Activated T-cell treated with anti-CD3 and anti-CD28 coated beads for 24 hours (primary cell): ENCODE measurements at places on chromosomes 16 and 17.

DNA sequence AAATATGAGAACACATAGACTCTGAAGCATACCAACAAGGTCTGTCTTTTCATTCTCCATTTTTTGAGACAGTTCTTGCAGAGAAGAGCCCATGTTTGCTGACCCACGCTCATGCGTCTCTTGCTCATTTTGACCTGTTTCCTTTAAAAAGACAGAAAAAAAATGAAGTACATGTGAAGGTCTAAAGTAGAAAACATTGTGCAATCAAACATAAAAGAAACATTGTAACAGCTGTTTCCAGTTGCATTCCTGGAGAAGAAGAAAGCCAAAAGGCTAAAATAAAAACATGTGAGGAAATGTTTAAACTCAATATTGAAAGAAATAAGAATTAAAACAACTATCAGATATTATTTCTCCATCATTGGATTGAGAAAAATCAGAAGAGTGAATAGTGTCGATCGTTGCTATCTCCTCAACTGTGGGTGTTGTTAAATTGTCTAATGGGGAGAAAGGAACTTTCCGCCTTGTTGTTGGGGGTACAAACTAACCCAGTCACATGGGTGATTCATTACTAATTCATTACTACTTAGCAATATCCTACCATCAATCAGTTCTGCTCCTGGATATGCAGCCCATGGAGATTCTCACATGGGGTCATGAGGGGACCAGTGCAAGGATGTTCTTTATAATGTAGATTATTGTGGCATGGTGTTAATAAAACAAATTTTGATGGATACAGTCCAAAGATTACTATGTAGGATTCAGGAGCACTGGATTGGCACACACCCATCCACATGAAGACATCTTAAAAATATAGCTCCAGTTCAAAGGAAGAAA, 9.5 kb downstream of the ABCA9 start:
- no peak for DNase-seq

GRCh38 chr17:46963571-46963970, 15.5 kb downstream of the RPRML start:
- no peak for DNase-seq

DNA sequence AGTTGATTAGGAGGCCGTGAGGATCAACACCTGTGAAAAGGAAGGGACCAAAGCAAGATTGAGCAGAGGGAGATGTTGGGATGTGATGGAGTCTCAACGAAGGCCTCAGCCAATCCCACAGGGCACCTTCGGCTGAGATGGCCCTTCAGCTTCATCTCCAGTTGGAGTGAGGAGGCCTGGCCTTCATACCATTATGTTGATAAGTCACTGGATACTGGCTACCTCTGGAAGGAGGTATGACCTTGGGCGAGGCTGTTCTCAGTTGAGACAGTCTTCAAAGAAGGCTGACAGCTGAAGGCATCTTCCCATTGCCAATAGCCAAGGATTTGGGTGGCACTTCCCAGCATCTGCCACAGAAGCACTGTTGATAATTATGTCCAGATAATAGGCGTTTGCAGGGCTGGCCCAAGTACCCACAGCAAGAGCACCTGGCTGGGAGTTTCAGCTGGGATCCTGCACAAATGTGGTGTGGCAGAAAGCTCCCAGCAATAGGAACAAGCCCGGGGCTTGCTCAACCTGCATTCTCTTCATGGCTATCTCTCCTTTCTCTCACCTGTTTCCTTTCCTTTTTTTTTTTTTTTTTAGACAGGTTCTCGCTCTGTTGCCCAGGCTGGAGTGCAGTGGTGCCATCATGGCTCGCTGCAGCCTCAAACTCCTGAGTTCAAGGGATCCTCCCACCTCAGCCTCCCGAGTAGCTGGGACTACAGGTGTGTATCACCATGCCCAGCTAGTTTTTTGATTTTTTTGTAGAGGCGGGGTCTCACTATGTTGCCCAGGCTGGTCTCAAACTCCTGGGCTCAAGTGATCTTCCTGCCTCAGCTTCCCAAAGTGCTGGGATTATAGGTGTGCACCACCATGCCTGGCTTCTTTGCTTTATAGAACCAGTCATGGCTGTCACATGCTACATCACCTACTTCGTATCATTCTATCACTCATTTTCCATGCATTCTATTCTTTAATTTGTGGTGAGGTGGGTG, 18.2 kb upstream of the MAP3K14 start:
- DNase-seq: no peak

DNA sequence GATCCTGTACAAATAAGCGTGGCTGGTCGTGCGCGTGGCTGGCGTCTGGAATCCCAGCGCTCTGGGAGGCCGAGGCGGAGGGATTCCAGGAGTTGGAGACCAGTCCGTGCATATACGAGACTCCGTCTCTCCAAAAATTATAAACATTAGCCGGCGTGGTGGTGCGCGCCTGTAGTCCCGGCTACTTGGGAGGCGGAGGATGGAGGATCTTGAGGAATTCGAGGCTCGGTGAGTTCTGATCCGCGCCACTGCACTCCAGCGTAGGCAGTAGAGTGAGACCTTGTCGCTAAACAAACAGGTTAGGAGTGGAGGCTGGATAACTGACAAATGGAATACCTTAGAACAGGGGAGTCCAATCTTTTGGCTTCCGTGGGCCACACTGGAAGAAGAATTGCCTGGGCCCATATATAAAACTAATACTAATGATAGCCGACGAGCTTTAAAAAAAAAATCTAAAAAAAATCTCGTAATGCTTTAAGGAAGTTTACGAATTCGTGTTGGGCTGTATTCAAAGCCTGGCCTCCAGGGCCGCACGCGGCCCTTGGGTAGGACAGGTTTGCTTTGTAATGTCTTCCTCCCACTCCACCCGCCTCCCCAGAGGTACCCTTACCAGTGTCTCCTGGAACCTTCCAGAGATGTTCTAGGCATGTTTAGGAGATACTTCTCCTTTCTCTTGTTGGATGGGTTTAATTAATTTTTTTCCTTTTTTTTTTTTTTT, 909 bp upstream of the RSL1D1 start:
- no peak for DNase-seq

DNA sequence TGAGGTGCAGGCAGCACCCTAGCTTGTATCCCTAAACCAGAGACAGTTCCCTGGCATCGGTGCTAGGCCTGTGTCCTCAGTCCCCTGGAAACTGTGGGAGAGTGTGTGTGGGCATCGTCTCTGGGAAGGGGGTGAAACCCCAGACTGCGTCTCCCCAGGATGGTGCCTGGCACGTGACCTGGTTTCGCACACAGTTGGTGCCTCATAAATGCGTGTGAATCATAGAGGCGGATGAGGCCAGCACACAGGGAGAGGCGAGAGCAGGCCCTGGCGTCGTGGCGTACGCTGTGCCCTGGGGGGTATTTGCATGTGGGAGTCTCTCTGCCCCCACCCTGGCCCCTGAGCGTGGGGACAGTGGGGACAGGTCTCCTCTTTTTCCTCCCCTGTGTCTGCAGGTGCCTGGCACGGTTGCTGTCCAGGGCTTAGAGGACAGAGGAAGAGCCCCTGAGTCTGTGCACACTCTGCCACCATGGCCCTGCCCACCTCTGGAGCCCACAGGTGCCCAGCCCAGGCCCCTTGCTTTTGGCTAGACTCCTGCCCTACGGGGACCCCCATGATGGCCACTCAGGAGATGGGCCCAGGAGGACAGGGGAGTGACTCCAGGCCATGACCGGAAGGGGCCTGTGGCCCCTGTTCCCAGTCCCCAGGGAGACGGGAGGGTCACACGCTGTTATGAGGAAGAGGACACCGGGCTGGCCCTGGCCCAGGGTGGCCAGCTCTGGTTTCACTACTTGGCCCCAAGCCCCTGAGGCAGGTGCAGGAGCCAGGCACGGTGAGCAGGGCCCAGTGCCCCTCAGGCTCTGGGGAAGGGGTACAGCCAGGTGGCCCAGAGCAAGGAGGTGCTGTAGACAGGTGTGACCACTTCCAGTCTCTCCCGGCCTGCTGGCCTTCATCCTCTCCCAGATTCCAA, 1.3 kb upstream of the FSCN2 start:
- DNase-seq: no peak

DNA sequence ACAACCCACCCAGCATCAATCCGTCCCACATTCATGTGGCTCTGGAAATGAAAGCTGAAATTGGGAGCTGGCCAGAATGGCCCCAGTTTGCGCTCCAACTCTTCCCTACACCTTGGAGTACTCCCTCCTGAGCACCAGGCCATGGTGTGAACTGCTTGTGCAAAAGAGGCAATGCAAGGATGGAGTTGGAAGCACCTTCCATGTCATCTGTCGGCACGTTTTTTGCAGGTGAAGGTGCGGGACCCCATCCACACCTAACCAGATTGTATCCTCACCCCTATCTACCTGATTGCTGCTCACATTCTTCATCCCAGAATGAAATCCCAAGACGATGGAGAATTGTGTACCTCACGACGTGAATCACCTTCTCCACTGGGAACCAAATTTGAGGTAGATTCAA, 136.6 kb upstream of the WSB1 start:
- no peak for DNase-seq

- no peak for DNase-seq
These were observed 20.5 kb downstream of the PLCD3 start for GRCh38 chr17:45111850-45112249.

- DNase-seq: no peak
These were observed 2.0 kb upstream of the SEPHS2 start for GRCh38 chr16:30447512-30448226.

DNA sequence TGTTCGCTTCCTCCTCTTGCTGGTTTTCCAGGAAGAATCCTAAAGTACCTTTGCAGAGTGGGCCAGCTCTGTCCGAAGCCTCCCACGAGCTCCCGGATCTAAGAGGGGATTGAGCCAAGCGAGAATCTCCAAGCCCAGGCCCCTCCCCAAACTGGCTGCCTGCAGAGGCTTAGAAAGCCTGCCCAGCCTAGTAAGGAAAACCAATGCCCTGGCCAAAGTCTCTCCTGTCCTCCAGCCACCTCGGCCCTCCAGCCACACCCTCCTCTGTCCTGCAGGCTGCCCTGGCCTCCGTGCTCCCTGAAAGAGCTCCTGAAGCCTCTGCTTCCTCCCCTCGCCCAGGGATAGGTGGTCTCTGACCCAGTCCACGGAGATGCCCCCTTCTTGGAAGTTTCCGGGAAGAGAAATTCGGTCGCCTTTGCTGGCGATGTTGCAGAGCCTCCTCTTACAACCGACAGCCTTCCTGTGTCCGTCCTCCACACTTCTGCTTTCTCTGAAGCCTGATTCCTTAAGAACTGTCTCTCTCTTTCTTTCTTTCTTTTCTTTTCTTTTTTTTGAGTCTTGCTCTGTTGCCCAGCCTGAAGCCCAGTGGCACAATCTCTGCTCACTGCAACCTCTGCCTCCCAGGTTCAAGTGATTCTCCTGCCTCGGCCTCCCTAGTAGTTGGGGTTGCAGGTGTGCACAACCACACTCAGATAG, 54.9 kb upstream of the TOB1 start:
- DNase-seq: no peak

- no peak for DNase-seq
These were observed 61.1 kb downstream of the SLC5A11 start for GRCh38 chr16:24906901-24907300.

- DNase-seq: peak; percentile 62
These were observed 29.0 kb downstream of the PIMREG start for GRCh38 chr17:6473128-6473767.

GRCh38 chr17:57151798-57152197, 66.8 kb downstream of the AKAP1 start:
- DNase-seq: no peak

GRCh38 chr16:71572497-71573116, 4.3 kb downstream of the TAT start:
- no peak for DNase-seq

DNA sequence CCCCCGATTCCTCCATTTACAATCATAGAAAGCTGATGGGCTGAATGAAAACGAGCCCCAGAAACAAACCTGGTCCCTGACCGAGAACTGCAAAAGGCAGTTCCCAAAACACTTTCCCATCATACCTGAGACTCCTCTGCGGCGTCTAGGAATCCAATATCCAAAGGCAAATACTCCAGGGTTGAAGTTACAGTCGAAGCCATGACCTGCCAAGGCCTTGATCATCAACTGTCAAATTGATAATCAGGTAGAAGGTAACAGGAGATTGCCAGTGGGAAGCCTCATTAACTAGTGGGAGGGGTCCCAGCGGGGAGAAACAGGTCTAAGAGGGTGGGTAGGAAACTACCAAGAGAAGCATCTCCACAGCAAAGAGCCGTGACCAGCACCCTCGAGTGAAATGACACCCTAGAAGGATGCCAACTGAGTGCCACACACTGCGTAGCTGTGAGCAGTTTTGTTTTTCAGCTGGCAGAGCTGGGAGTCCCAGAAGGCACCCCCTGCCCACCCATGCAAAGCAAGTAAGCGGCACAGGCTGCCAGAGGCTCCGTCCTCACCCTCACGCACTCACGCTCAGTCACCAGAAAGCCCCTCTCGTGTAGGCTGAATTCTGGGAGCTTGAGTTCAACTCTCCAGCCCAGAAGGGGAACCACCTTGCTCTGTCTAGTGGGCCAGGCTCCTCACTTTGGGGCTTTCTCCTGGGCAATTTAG, 146.1 kb downstream of the GAS7 start:
- DNase-seq: no peak

GRCh38 chr16:31427441-31428278, 500 bp downstream of the COX6A2 start:
- peak; percentile 53 for DNase-seq
